ENCODE measurements at places on chromosomes 2 and 18.

- no peak for DNase-seq
Observed at GRCh38 chr2:57890464-57890863, 156.1 kb upstream of the VRK2 start.

- no peak for DNase-seq
Observed at GRCh38 chr2:15218423-15219086, 342.6 kb downstream of the NBAS start.

- no peak for DNase-seq
Observed at GRCh38 chr2:99926986-99927385, 215.4 kb downstream of the AFF3 start.

DNA sequence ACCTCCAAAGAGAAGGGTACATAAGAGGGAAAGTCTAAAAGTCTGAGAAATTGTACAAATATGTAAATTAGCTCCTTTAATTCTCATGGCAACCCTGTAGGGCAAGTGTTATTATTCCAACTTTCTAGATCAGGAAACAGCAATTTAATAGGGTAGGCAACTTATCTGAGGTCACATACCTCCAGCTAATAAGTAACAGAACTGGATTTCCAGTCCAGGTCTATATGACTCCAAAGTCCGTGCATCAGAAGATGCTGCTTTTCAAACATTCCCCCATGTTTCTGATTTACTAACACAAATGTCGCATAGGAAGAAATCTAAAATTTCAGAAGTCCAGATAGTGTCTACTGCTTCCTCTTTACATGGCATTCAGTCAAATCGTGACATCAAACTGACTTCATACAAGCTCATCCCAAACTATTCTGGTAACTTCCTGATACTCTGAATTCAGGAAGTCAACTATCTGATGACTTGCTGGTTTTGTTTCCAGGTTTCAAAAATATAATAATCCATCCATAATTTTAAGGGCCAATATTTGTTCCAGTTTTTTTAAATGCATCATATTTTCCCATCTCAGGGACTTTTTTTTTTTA, 419.3 kb upstream of the ACVR2A start:
- no peak for DNase-seq

GRCh38 chr2:96664366-96664925, 21.9 kb downstream of the FER1L5 start:
- DNase-seq = no peak

GRCh38 chr2:236689393-236689700, 119.7 kb downstream of the ACKR3 start:
- no peak for DNase-seq

DNA sequence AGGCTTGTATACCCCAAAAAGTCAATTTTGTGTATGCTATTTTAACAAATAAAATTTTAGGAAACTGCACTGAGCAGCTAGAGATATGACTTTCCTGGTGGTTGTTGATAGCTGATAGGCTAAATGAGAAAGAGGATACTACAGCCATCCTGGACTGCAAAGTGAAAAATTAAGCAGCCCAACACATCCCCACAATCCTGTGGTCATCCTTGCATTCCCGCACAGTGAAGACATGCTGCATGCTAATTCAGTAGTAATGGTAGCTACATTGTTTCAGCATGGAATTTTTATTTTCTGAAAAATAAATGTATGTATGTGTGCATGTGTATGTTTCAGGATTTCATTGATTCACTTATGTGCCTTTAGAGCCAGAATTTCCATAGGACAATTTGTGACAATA, 124.2 kb upstream of the CCDC68 start:
- no peak for DNase-seq

DNA sequence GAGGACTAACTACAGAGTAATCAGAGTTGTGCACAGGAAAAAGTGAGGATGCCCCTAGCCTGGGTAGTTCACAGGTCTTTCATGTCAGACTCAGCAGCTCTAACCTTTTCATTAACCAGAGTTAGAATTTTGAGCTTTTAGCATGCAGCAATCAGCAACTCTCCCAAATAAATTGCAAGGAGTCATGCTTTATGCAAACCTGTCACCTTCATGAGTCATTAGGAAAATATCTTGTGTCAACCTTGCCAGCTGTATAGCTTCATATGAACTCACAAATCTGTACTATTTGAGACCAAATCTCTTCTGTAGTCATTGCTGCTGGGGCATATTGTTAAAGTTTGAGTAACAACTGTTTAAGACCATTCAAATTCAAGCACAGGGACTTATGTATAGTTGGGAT, 382.3 kb upstream of the NT5C1B start:
- no peak for DNase-seq

GRCh38 chr2:54657664-54658083, 65.8 kb upstream of the EML6 start:
- DNase-seq = no peak

DNA sequence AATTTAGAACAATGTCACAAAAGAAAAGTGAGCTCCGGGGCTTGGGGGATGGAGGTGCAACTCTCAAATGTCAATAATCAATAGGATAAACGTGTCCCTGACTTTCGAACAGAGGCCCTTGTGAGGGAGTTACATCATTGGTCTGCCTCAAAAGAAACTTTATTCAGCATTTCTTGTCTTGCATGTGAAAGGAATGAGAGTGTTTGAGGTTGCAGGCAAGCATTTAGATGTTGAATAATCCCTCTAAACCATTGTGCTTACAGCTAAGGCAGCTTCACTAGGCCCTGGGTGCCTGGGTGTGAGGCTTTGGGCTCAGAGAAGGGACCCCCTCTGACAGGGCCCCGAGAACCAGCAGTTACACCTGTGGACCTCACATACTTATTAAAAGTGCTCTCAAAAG, 28.6 kb upstream of the FHL2 start:
- no peak for DNase-seq

GRCh38 chr2:182014284-182014683, 28.6 kb downstream of the PPP1R1C start:
- no peak for DNase-seq

- peak; percentile 38 for DNase-seq
Observed at GRCh38 chr2:38192976-38193375, 117.0 kb upstream of the CYP1B1 start.
